ENCODE measurements at places on chromosomes 2 and 18. TPM values are rescaled to one million over a fixed set of nuclear protein-coding genes. Genes with fewer than 3 reads are reported as not detected.
A peak's percentile ranks its signal among the peaks of the same experiment; 100 is the strongest.

GRCh38 chr18:49243391-49243790 lies 217.1 kb downstream of the DYM start:
- DNase-seq, result no peak

GRCh38 chr2:138922973-138923563 lies 142.9 kb upstream of the NXPH2 start:
- DNase-seq, result no peak

GRCh38 chr2:238868616-238869292 lies 20.9 kb downstream of the TWIST2 start:
- no peak for DNase-seq

DNA sequence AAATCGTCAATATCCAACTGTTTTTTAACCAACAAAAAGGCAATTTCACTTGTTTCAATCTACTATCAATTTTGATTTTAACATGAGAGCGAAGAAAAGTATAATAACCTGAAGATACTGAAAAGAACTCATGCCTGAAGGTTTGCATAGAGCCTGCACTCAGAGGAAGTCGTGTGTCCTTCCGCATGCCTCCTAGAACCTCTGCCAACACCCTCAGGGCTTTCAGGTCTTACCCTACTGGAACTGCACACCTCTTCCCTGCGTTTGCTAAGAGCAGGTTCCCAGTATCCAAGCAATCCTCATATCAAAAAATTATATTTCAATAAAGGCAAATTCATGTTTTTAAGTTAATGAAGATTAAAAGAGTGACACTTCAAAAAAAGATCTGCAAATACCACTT lies 74.7 kb downstream of the PIAS2 start:
- DNase-seq, result no peak

GRCh38 chr2:204863336-204863735 lies 318.1 kb downstream of the PARD3B start:
- DNase-seq, result no peak

GRCh38 chr2:65869296-65869695 lies 436.9 kb upstream of the SPRED2 start:
- no peak for DNase-seq

DNA sequence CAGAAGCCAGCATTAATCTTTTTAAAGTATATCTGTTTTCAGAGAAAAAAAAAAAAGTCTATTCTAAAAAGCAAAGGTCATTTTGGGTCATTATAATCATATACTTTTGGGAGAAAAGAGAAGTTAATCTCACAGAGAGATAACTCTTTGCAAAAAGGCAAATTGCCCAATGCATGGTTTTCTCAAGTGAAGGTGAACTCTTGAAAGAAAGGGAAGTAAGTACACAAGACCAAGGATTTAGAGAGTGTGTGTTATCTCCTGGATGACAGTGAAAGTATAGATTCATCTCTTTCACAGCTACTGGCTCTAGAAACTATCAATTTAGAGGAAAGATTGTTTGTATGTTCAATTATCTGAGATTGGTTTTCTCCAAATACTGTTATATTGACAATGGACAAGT lies 151.4 kb downstream of the CD8B2 start:
- no peak for DNase-seq

DNA sequence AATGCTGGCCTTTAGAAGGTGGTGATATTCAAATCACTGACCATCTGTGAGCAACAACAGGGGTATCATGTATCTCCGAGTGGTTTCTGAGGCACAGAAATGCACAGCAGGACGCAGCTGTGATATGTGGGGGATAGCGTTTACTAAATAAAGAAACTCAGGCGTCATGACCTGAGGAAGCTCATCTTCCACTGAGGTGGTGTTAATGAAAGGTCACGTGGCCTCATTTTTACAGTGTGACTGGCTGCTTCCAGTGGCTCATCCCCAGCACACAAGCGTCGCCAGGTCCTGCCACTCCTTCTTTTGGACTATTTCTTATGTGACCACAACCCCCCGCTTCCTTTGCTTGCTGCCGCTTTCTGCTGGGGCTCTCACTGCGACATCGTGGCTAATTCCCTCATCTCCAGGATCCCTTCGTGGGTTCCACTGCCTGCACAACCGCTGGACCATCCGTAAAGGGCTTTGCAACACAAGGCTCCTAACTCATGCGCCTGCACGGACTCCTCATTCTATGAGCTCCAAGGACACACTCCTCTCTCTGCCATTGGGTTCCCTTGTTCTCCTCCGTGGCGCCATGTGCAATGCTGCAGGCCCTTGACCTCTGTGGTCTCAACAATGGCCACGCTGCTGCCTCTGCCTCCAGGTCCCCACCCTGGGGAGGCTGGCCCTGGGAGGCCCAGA lies 109.3 kb downstream of the MBP start:
- no peak for DNase-seq

- no peak for DNase-seq
Measured at GRCh38 chr2:151175864-151176263, 85.8 kb downstream of the RBM43 start.

- DNase-seq, result no peak
Measured at GRCh38 chr2:85091838-85092237, 41.4 kb upstream of the TCF7L1 start.

- no peak for DNase-seq
Measured at GRCh38 chr18:55380589-55380988, 207.4 kb downstream of the TCF4 start.

GRCh38 chr2:229431327-229431954 lies 160.4 kb upstream of the PID1 start:
- no peak for DNase-seq

DNA sequence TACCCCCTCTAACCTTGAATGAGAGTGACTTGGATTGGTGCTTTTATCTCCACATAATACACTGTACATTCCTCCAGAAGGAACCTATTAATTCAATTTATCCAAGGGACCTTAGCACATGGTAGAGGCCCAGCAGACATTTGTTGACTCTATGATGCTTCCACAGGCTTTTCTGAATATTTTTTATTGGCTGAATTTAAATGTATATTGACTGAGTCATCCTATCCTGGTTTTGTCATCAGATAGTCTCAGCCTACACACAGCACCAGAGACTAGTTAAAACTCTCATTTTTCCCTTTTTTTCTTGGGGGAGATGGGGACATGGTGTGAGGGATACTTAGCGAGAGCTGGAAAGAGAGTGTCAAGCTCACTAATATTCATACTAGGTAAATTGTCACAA lies 101.6 kb downstream of the LRRC30 start:
- DNase-seq, result no peak

DNA sequence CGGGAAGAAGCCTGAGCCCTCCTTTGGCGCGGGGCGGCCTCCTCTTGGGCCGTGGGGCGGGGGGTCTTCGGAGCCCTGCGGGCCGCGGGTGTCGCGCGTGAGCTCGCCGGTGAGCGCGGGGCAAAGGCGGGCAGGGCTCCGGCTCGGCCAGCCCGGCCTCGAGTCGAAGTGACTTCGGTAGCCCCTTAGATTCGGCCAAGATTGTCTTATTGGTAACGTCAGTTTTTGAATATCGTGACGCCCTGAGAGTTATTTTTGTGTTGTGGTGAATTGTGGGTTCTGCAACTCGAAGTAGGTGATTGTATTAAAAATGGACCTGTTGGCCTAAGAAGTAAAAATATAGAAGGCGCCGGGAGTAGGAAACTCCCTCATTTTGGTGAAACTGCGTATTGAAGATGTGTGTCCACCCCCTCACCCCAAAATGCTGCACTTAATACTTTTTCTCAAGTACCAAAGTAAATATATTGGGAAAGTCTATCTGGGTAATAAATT lies 669 bp downstream of the MARCHF7 start:
- no peak for DNase-seq

- no peak for DNase-seq
Measured at GRCh38 chr2:151844211-151844896, 16.1 kb upstream of the ARL5A start.

GRCh38 chr2:60560734-60561644 lies 7.5 kb upstream of the BCL11A start:
- DNase-seq, result no peak

DNA sequence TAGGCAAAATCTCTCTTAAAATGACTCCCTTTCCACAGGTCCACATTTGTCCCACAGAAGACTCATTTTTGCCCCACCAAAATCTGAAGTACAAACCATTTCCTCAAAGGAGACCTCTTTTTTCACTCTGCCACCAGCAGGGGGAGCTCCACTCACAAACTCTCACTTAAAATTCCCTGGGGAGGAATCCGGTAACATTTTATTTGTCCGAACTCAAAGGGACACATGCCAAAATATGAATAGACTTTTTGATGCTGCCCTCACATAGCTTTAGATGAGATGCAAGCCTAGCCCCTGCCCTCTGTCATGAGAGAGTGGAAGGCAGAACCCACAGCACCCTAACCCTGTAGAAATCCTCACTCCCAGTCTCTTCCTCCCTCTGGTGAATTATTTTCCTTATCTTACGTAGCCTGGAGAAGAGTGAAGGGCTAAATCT lies 57.1 kb downstream of the RMDN2 start:
- peak; percentile 60 for DNase-seq

DNA sequence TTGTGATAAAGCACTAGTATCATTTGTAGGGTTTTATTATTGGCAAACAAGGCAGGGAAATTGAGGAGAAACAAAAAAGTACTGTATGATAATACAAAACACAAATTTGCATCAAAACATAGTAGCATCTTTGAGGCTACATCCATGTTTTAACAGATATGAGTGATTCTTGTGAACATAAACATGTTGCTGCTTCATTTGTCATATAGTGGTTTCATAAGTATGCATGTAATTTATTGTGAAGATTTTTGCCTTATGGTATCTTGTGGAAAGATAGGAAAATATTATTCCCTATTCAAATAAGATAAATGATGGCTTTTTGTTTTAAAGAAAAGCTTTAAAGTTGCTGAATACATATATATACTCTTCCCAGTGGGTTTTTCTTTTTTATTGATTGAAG lies 60.3 kb downstream of the VRK2 start:
- no peak for DNase-seq

DNA sequence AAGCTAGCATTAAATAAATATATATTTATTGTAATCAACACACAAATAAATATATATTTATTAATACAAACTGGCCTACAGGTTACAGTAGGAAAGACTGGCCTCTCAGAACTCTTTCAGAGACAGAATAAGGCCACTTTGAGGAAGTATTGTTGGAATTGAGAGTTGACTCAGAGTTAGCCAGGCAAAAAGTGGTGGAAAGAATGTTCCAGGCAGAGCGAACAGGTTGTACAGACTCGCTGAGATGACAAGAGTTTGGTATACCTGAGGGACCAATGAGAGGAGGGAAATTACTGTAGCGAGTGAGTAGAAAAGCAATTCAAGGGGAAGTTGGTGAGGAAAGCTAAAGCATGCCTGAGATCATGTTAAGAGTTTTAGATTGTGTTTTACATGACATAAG lies 19.0 kb upstream of the XDH start:
- DNase-seq, result no peak

DNA sequence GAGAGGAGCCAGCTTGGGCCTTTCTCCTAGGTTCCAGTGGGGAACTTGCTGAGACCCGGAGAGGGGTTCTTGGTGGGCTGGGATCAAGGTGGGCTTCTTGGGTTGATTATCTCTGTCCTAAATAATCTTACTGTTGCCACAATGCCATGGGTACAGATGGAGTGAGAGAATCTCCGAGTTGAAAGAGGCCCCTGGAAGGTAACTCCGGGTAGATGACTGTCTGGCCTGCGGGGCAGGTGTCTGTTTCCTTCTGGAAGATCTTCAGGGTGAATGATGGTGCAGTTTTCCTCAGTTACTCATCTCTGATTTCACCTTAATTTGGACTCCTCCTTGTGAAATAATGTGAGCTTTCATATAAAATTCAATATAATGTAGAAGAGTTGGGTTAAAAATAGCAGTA lies 159.4 kb downstream of the ACTR3 start:
- DNase-seq, result no peak

- DNase-seq, result peak; percentile 93
Measured at GRCh38 chr2:43131051-43131889, 95.1 kb downstream of the ZFP36L2 start.

GRCh38 chr2:42926434-42927333 lies 134.3 kb upstream of the HAAO start:
- DNase-seq, result no peak

DNA sequence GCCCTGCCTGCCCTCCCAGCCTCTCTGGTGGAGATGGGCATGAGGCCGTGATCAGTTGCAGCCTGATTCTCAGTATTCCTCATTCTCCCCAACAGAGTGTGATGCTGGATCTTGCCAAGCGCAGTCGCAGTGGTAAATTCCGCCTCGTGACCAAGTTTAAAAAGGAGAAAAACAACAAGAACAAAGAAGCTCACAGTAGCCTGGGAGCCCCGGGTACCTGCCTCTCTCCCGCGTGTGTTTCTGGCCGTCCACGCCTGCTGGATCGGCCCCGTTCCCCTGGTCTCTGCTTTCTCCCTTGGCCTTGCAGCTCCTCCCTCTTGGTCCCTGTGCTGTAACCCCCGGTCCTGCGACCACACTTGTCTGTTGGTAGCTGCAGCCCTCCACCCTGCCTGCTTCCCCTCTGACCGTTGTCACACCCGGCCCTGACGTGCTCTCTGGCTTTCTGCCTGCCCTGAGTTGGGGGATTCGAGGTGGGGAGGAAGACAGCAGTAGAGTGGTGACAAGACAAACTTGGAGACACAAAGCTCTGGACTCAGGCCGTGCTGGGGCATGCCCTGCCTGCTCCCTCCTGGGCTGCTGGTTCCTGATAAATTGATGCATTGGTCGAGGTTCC lies 99.5 kb downstream of the USP40 start:
- DNase-seq, result no peak

- no peak for DNase-seq
Measured at GRCh38 chr18:1252936-1253335, 348.3 kb downstream of the ADCYAP1 start.

DNA sequence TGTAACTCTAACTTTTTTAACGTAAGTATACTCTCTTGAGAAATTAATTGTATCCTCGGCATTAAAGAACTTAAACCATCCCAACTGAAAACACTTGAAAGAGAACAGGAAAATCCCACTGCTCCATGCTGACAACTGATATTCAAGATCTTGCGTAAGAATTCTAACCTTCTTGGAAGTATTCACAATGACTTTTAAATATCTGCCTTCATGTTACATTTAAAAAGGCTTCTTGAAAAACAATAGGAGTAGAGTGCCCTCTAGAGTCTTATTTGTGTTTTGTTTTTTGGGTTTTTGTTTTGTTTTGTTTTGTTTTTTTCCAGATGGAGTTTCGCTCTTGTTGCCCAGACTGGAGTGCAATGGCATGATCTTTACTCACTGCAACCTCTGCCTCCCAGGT lies 65.4 kb upstream of the DNAJC10 start:
- DNase-seq, result no peak

GRCh38 chr2:68317971-68318913 lies 1.5 kb downstream of the CNRIP1 start:
- no peak for DNase-seq

GRCh38 chr2:226190479-226191252 lies 609.0 kb downstream of the IRS1 start:
- no peak for DNase-seq

- DNase-seq, result no peak
Measured at GRCh38 chr2:173990245-173990644, 25.1 kb upstream of the SP3 start.

GRCh38 chr2:29227935-29228675 lies 112.9 kb downstream of the CLIP4 start:
- no peak for DNase-seq

Gene COPS9
- 230 TPM for total RNA-seq

Gene CHST9
- total RNA-seq, result 0.03 TPM

Gene RAB6D
- 0.10 TPM for total RNA-seq

Gene CHST10
- 15.3 TPM for total RNA-seq

Gene VAMP8
- total RNA-seq, result 68.9 TPM

Gene GAD1
- total RNA-seq, result 1.5 TPM

Gene GMCL1
- 7.3 TPM for total RNA-seq

Gene CYB5A
- 79.1 TPM for total RNA-seq

Gene UPP2
- 0.18 TPM for total RNA-seq

Gene CNRIP1
- 4.3 TPM for total RNA-seq

Gene APCDD1
- total RNA-seq, result 27.7 TPM
